ENCODE measurements at places on chromosomes 16 and 17.
A peak's percentile ranks its signal among the peaks of the same experiment; 100 is the strongest.

GRCh38 chr17:75039238-75039637 lies 7.5 kb downstream of the ATP5PD start:
- no peak for DNase-seq

GRCh38 chr16:48373258-48374029 lies 11.8 kb downstream of the SIAH1 start:
- no peak for DNase-seq

DNA sequence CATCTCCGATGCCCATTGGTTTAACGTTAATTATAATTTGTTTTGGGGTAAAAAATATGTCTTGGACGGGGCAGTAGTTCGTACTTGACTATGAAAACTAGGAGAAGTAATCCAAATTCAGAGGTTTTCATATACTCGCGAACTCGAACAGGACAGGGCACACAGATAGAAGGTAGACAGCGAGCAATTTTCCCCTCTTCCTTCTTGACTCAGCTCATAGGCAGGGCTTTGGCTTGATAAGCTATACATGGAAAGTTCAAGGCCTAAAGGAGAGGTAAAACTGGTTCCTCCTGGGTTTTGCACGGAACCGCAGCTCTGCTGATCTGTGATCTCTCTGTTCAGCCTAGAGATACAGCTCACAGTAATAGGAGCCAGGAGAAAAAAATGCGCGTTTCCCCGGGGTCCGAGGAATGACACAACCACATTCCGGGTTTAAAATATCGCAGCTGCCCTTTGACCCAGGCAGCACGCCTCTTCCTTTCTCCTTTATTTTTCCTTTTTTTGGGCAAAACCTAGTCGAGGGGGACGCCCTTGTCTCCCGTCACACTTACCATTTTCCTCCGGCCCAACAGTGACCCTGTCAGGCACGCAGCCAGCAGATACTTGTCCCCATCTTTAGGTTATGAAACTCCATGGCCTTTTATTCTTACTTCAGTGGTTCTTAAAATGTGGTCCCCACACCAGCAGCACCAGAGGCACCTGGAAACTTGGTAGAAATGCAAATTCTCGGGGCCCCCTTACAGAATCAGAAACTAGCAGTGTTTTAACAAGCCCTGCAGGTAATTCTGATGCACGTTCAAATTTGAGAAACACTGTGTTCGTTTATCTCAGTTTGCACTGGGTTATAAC lies 1.7 kb upstream of the LASP1 start:
- no peak for DNase-seq

GRCh38 chr17:60610473-60610872 lies 10.5 kb downstream of the PPM1D start:
- DNase-seq = no peak

GRCh38 chr17:18041776-18042175 lies 2.6 kb downstream of the GID4 start:
- DNase-seq = no peak

DNA sequence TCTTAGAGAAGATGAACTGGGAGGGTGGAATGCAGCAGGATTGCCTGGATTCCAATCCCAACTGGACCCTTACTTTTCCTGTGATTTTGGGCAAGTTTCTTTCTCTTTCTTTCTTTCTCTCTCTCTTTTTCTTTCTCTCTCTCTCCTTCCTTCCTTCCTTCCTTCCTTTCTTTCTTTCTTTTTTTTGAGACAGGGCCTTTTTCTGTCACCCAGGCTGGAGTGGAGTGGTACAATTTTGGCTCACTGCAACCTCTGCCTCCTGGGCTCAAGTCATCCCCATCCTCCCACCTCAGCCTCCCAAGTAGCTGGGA lies 20.5 kb downstream of the CDH1 start:
- DNase-seq = no peak

DNA sequence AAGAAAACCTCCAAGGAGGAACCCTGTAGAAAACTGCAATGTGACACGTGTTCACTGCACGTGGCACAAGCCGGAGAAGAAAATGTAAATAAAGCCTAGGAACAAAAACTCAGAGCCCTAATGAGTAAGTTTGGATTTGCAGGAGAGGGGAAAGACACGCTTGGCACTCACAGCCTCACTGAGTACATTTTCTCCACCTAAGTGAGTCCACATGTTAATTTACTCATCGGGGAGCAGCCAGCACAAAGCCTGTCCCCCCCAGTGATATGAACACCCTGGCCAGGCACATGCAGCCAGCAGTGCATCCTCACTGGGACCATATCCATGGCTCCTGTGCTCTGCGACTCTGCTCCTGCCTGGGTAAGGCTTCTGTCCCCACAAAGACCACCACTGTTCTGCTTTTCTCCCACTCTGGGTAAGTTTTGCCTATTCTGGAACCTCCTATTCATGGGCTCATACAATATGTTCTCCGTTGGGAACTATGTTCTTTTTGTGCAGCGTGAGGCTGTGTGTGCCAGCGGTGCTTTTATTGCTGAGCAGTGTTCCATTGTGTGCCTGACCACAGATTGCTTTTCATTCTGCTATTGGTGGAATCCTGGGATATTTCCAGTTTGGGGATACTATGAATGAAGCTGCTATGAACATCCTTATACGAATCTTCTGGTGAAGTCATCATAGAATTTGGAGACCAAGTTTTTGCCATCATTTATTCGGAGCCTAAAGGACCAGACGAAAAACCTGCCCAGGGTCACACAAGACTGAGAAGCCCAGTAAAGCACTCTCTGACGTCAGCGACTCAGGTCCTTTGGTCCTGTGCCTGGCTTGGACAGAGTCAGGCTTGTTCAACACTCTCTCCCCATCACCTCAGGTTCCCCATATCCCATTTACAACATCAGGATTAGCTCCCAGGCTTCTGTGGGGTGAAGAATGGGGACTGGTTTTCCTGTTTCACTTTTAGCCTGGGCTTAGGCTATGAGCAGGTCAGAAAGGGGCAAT lies 53.3 kb downstream of the RNF112 start:
- DNase-seq = no peak

DNA sequence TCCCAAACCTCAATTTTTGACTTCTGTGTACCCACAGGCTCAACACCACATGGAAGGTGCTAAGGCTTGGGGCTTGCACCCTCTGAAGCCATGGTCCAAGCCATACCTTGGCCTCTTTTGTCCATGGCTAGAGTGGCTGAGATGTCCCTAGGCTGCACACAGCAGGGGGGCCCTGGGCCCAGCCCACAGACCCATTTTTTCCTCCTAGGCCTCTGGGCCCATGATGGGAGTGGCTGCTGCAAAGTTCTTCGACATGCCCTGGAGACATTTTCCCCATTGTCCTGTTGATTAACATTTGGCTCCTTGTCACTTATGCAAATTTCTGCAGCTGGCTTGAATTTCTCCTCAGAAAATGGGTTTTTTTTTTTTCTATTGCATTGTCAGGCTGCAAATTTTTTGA lies 47.0 kb downstream of the TBC1D26 start:
- no peak for DNase-seq

- peak; percentile 6 for DNase-seq
Observed at GRCh38 chr17:44352828-44353671, 7.9 kb downstream of the GRN start.

GRCh38 chr17:80284631-80285030 lies 24.0 kb downstream of the RNF213 start:
- no peak for DNase-seq

DNA sequence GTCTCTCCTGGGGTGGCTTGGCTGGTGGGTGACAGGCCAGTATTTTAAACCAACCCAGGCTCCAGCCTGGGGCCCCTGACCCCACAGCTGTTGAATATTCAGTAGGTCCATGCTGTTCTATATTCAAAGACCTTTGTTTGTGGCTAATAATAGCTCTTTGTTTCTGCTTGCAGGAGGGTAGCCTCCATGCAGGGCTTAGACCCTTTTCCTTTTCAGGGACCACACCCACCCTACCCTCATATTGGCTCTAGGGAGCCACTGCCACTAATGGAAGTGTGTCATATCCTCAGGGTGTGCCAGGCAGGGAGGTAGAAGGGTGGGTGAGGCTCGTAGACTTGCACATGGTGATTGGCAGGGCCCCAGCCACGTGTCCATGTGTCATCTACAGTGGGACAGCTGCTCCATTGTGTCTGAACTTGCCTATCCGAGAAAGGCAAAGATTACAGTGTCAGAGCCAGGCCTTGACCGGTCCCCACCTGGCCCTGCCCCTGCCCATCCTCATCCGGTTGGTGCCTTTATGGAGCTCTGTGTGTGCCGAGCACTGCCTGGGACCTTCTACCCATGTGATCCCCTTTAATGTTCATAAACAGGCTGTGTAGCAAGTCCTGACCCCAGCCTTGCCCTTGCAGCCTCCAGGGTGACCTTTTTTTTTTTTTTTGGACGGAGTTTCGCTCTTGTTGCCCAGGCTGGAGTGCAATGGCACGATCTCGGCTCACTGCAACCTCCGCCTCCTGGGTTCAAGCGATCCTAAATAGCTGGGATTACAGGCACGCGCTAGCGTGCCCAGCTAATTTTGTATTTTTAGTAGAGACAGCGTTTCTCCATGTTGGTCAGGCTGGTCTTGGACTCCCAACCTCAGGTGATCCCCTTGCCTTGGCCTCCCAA lies 22.1 kb downstream of the TMC7 start:
- no peak for DNase-seq

All from natural killer cell (primary cell).